HFFc6 (cell line): ENCODE measurements at places on chromosomes 7 and 10.
A peak's percentile ranks its signal among the peaks of the same experiment; 100 is the strongest.

GRCh38 chr7:148264933-148265557 lies 325.5 kb upstream of the C7orf33 start:
- peak; percentile 33 for DNase-seq

GRCh38 chr10:35745617-35746403 lies 103.7 kb upstream of the FZD8 start:
- no peak for DNase-seq

GRCh38 chr7:64774204-64774842 lies 19.9 kb upstream of the ZNF138 start:
- DNase-seq, result no peak

GRCh38 chr10:97506199-97506991 lies 7.7 kb downstream of the UBTD1 start:
- no peak for DNase-seq

- no peak for DNase-seq
Measured at GRCh38 chr7:151695951-151696541, 176.4 kb upstream of the RHEB start.

DNA sequence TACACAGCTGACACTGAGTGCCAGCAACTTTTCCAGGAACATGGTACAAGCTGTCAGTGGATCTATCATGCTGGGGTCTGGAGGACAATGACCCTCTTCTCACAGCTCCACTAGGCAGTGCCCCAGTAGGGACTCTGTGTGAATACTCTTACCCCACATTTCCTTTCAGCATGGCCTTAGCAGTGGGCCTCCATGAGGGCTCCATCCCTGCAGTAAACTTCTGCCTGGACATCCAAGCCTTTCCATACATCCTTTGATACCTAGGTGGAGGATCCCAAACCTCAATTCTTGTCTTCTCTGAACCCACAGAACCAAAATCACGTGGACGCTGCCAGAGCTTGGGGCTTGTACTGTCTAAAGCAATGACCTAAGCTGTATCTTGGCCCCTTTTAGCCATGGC lies 116.8 kb downstream of the IQUB start:
- no peak for DNase-seq

DNA sequence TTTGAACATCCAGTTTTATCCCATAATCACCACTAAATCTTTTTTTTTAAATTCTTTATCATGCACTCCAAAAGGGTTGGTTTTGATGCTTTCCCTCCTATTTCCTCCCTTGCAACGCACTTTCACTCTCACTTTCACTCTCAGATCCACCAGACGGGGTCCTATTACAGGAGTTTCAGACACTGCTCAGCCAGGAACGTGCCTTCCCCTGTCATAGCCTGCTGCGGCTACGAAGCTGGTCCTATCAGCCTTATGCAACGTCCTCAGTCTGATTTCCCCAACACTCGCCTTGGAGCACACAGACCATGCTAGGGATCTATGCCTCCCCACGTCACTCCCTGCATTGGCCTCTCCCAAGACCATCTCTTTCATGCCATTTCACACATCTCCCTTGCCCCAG lies 23.4 kb downstream of the ZPBP start:
- DNase-seq, result no peak

GRCh38 chr7:85030893-85031292 lies 156.0 kb downstream of the SEMA3D start:
- DNase-seq, result peak; percentile 66

DNA sequence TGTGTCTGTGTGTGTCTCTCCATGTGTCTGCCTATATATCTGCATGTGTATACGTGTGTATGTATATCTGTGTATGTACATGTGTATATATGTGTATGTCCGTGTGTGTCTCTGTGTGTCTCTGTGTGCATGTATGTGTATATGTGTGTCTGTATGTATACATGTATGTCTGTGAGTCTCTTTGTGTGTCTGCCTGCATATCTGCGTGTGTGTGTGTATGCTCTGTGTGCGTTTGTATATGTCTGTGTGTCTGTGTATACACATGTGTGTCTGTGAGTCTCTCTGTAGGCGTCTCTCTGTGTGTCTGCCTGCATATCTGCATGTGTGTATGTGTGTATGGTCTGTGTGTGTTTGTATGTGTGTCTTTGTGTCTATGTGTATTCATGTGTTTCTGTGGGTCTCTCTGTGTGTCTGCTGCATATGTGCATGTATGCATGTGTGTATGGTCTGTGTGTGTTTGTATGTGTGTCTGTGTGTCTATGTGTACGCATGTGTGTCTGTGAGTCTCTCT lies 23.7 kb upstream of the KLF6 start:
- DNase-seq, result no peak

DNA sequence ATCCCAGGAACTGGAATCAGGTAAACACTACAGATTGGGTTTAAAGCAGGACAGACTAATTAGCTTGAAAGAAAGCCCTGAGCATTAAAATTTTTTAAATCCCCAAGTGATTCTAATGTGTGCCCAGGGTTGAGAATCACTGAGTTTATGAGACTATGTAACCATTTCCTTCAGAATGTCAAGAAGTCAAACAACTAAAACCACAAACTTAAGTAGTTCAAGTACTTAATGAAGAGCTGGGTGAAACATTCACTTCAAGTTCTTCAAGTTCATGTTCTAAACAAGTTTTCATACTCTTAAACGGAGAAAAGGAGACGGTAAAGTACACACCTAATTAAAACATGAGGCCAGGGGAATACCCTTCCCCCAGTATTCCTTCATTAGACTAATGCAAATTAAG lies 28.2 kb upstream of the TLL2 start:
- no peak for DNase-seq

GRCh38 chr10:114166043-114166442 lies 8.0 kb downstream of the CCDC186 start:
- no peak for DNase-seq
